Activated CD8-positive, alpha-beta memory T cell treated with anti-CD3 and anti-CD28 coated beads for 1 hour (primary cell): ENCODE measurements at places on chromosomes 3 and 15.

DNA sequence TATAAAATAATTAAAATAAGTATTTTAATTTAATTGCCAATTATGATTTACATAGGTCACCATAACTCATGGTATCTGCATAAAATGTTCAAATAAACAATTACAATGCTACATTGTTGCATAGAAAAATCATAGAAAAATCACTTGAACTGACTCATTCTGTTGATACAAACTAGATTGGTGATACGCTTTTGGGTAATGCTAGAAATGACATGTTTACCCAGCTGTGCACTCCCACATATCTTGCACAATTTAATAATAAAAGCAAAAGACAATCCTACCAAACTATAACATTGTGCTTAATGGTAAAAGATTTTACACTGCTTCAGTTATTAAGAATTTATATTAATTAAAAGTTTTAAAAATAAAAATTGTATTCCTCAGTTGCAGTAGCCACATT is 45.8 kb upstream of the FBXL22 start:
- no peak for DNase-seq

- DNase-seq, result no peak
These were observed 73.6 kb upstream of the ACAD9 start for GRCh38 chr3:128805772-128806171.

DNA sequence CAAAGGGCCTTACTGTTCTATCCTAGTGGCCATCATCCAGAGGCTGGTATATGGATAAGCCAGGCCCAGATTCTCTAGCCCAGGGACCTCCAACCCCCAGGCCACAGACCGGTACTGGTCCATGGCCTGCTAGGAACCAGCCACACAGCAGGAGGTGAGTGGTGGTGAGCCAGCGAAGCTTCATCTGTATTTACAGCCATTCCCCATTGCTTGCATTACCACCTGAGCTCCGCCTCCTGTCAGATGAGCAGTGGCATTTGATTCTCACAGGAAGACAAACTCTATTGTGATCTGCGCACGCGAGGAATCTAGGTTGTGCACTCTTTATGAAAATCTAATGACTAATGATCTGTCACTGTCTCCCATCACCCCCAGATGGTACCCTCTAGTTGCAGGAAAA is 30.1 kb upstream of the TPM1 start:
- no peak for DNase-seq

GRCh38 chr15:87224404-87224803 is 1032.1 kb downstream of the NTRK3 start:
- DNase-seq, result no peak

GRCh38 chr15:99473981-99474906 is 91.5 kb upstream of the MEF2A start:
- no peak for DNase-seq

GRCh38 chr15:91854639-91854990 is 1.1 kb downstream of the SLCO3A1 start:
- DNase-seq, result no peak
